ENCODE measurements at places on chromosomes 2 and 18.

- no peak for DNase-seq
Measured at GRCh38 chr2:31238906-31239592, 5.1 kb downstream of the EHD3 start.

DNA sequence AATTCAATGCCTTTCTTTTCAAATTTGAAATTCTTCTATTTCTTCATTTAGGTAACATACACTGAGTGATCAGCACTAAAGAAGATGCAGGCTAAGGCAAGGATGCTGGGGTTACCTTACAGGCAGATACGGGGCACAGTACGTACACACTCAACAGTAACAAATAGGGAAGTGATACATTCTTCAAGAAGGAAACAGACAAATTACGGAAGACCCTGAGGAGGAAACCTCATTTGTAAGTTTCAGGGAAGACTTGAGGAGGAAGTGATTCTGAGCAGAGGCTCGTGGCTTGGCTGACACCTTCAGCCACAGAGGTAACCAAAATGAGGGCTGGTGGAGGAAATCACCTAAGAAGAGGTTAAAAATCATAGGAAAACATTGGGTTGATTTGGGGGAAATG is 1108.3 kb upstream of the KLHL29 start:
- DNase-seq: no peak

GRCh38 chr18:3015204-3015592 is 2.3 kb upstream of the LPIN2 start:
- no peak for DNase-seq

GRCh38 chr18:22311301-22311700 is 106.4 kb downstream of the CTAGE1 start:
- DNase-seq: no peak

- DNase-seq: no peak
Measured at GRCh38 chr2:205496370-205496769, 185.9 kb upstream of the NRP2 start.

DNA sequence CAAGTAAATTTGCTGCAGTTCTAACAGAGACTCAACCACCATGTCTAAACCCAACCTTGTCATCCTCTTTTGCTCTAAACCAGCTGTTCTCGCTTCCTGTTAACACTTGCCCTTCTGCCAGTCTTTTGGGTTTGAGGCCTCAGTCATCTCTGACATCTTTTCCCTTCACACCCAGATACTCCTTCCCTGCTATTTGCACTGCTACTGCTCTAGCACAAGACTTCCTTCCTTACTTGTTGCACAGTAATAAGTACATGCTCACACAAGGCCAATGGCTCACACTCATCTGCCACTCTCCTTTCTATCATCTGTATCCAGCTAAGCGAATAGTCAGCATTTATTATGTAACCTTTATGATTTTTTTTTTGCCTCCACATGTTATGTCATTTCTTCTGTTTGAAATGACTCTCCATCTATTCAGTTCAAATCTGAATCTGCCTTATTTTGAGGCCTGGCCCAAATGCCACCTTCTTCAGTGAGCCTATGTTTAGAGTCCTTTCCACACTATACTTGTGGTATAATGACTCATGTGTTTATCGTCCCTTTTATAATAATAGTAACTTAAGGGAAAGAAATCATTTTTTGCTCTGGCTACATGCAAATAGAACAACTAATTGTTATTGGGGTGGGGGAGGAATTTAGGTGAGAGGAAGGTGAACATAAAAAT is 22.5 kb upstream of the CDKL4 start:
- DNase-seq: no peak

DNA sequence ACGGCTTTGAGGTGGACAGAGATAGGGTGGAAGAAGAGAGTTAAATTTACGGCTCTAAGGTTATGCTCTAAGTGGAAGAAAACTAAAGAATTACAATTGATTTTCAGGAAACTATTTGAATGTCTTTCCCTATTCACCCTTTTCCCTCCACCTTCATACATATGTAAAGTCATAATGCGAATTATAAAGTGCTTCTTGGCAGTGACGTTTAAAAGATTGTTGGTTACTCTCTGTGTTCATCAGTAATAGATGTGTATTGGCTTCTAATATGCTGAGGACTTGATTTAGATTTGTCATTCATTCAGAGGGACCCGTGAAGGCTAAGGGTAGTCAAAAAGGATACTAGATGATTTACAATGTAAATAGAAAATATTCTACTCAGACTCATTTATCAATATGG is 63.9 kb downstream of the ARHGAP28 start:
- no peak for DNase-seq

DNA sequence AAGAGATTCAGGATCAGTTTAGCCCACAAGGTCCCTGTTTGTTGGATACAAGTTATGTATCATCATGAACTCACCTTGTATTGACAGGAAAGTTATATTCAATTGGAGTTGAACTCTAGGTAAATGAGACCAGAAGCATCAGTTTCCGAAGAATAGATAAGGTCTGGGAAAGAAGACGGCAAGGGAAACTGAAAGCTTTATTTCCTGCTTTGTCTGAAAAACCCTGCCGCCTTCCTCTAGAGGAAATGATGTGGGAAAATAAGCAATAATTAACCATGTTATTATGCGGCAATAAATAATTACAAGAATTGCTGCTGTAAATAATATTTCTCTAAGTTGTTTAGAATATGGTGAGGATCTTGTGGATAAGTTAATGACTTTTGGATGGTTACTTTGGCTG is 32.0 kb downstream of the LPIN1 start:
- no peak for DNase-seq

- DNase-seq: no peak
Measured at GRCh38 chr2:240467659-240468302, 32.3 kb downstream of the GPC1 start.

GRCh38 chr2:240305369-240305962 is 130.0 kb upstream of the GPC1 start:
- no peak for DNase-seq

GRCh38 chr2:1625281-1626001 is 118.9 kb downstream of the PXDN start:
- DNase-seq: no peak

DNA sequence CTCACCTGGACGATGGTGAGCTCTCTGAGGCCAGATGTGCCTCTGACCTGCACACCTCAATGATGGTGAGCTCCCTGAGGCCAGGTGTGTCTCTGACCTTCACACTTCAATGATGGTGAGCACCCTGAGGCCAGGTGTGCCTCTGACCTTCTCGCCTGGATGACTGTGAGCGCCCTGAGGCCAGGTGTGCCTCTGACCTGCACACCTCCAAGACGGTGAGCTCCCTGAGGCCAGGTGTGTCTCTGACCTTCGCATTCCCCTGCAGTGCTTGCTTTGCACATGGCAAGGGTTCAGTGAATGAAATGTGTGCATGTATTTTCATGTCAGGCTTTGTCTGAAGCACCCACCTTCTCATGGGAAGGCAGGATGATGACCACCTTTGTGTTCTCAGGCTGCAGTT is 95.5 kb downstream of the PTGR3 start:
- no peak for DNase-seq

GRCh38 chr18:50695431-50696176 is 124.2 kb downstream of the MRO start:
- DNase-seq: no peak

DNA sequence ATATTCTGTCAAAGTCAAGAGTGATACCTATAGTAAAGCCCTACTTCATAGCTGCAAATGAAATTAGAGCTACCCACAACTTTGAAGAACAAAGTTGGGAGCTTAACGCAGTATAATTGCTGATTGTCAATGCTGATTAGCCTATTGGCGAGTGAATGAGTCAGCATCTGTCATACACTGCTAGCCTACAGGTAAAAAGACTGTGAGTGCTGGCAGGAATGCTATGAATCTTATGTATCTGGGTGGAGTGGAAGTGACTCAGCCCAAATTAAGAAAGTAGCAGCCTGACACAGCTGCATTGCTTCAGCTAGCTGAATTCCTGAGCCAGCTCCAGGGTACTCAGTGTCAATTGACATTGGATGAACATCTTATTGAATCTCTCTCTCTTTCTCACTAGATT is 179.4 kb upstream of the DCC start:
- DNase-seq: no peak

Data from activated T-helper 1 cell treated with anti-CD3 and anti-CD28 coated beads, Interleukin-2, amount 50 U/mL, for 16 hours (primary cell).